ENCODE measurements at places on chromosomes 7 and 10.

DNA sequence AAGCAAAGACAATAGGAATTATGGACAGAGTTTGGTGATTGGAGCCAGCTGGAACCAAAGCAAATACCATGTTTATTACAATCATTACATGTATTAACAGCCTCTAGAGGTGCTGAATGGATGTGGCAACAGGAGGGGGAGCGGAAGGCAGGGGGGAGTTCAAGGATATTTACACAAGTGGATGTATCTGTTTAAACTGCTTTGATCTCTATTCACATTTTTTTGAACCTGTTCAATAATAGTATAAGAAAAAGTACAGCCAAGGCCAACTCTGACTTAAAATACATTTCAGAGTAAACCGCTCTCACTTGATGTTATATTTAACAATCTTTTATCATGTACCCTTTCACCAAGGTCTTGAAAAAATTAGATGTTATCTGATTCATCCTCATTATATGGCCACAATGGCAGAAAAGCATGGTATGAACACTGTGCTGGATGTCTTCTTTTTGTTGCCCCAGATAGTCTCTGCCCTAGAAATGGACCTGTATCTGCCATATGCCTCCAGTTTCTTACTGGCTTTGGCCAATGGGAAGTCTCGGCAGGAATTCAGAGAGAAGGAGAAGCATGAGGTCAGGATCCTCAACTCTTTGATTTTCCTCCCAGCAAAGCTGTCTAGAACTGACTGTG, 88.2 kb upstream of the FAM133B start:
- no peak overlapping the region for H3K4me3 ChIP-seq
- H3K27me3 ChIP-seq, result no peaks in the 10 kb centered on the region
- DNase-seq, result no peak
- H3K36me3 ChIP-seq, result no peaks in the 10 kb centered on the region
- no peak overlapping the region for H3K27ac ChIP-seq

DNA sequence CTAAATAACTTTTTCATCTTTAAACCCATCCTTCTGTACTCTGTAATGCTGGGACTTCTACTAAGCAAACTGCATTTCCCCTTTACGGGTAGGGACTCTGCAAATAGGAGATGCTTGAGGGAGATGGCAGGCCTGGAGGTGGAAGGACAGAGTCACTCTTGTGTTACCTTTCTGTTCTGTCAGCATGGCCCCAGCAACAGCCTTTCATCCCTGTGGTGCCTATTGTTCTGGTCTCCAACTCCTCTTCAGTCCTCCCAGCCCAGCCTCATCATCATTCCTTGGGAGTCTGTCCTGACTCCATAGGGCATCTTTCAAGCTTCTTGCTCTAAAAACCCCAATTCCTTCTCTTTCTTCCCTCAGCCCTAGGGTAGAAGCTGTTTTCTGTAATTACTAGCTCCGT, 230.0 kb downstream of the SNX13 start:
- no peaks in the 10 kb centered on the region for H3K27me3 ChIP-seq
- no peak overlapping the region for H3K27ac ChIP-seq
- no peaks in the 10 kb centered on the region for H3K4me1 ChIP-seq
- no peak overlapping the region for H3K4me3 ChIP-seq
- H3K36me3 ChIP-seq, result no peaks in the 10 kb centered on the region

- H3K27ac ChIP-seq, result no peak overlapping the region
- H3K4me3 ChIP-seq, result no peak overlapping the region
- H3K4me1 ChIP-seq, result peaks cover 34% of the 10 kb centered on the region
- no peaks in the 10 kb centered on the region for H3K27me3 ChIP-seq
- H3K36me3 ChIP-seq, result no peaks in the 10 kb centered on the region
Observed at GRCh38 chr7:16982640-16983350, 101.0 kb upstream of the AGR3 start.

DNA sequence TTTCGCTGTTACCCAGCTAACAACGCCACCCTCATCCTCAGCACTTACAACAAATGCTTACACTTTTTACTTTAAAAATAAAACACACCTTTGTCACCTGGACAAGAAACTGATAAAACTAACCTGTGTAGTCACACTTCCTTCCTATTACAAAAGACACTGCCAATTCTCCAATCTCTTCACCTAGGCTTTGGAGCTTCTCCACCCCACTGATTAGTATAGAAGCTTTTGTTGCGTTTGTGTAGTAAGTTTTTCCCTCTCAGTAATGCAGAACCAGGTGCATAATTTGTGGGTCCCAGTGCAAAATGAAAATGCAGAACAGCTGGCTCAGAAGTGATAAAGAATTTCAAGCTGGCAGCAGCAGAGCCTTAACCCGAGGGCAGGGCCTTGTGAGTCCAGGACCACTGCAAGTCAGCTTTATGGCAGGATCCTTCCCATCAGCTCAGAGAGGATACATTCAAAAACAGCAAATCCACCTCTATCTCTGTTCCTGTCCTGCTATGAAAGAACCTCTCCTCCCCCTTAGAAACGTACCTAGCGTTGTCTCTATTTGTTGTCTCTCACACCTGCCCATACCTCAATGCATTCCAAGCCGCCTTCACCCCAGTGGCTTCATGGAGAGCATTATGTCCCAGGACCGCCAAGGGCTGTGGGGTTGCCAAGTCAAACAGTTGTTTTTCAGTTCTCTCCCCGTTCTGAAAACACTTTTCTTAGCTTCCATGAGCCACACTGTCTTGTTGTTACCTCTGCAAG, 40.3 kb upstream of the EGFR start:
- no peaks in the 10 kb centered on the region for H3K27me3 ChIP-seq
- DNase-seq, result no peak
- H3K4me1 ChIP-seq, result no peaks in the 10 kb centered on the region
- no peaks in the 10 kb centered on the region for H3K36me3 ChIP-seq

DNA sequence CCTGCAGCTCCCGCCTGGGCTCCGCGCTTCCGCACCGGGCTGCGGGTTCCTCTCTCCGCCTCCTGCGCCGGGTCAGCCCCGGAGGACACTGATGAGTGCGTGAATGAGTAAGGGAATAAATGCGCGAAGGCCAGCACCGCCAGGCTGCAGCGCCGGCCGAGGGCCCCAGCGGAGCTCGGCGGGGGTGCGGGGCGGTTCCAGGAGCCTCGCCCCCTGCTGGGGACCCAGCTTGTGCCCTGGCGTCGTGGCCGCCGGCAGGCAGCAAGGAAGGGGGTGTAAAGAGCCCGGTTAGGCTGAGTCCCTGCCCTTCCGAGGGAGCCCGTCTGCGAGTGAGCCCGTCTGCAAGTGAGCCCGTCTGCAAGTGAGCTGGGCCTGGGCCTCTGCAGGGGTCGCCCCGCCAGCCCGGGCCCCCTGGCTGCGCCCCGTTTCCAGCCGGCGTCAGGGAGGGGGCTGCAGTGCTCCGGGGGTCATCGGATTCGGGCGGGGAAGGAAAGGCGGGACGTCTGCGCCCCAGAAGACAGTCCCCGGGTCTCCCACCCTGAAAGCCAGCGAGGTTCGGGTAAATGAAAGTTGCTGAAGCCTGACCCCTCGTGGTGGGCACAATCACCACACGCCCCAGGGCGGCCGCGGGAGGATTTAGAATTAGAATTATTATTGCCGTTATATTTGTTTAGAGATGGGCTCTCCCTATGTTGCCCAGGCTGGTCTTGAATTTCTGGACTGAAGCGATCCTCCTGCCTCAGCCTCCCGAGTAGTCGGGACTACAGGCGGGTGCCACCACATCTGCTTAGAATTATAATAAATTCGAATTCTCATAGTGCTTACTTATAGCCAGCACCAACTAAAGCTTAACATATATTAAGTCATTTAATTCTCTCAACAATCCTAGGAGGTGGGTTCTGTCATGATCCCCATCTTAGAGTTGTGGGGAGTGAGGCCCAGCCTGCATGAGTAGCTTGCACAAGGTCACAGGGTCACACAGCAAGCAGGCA, 8.6 kb upstream of the CRYGN start:
- H3K4me3 ChIP-seq, result peak overlapping the region; percentile 52
- DNase-seq, result no peak
- H3K27me3 ChIP-seq, result no peaks in the 10 kb centered on the region

DNA sequence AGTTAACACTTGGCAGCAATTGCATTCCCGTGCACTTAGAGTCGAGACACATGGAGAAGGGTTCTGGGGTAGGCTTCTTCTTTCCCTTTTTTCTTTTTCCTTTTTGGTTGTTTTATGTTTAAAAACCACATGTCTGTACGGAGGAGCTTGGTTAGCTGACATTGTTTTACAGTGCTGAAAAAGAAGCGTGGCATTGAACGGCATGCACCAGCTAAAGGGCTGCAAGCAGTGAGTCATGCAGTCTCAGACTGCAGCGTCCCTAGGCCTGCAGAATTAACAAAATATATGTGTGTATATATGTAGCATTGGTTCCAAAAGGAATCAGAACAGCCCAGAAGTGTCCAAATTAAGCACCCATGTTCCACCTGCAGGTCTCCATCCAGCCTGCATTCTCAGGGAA, 211.0 kb downstream of the TCF7L2 start:
- H3K4me1 ChIP-seq, result no peaks in the 10 kb centered on the region
- H3K36me3 ChIP-seq, result peaks cover 30% of the 10 kb centered on the region
- no peak overlapping the region for H3K4me3 ChIP-seq
- H3K27me3 ChIP-seq, result no peaks in the 10 kb centered on the region

DNA sequence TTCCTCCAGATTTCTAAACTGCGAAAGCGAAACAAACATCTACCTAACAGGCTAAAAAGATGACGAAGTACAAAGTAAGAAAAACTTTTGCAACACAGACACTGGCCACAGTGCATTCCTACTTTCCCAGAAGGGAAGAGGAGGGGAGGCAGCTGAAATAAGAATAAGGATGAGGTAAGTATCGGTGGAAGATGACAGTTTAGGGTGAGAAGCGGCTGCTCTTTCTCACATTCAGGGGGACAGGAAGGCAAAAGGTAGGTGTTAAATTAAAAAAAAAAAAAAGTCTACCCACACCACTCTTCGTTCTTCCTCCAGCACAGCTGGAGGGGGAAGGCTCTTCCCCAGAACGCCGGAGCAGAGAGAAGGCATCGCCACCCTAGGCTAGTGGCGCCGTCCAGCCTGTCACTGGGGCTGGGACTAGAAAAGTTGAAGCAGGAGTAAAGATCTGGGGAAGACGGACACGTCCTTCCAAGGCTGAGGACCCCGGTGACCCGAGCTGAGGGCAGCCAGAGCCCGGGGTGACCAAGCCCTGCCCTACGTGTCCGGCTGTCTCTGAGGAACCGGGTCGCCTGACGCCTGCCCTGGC, 846 bp downstream of the DNAJC1 start:
- DNase-seq, result no peak
- no peaks in the 10 kb centered on the region for H3K27me3 ChIP-seq
- no peaks in the 10 kb centered on the region for H3K36me3 ChIP-seq
- peak overlapping the region; percentile 85 for H3K4me3 ChIP-seq
- peak overlapping the region; percentile 93 for H3K27ac ChIP-seq
- peaks cover 23% of the 10 kb centered on the region for H3K4me1 ChIP-seq

- H3K4me1 ChIP-seq, result peaks cover 25% of the 10 kb centered on the region
- no peak for DNase-seq
- H3K36me3 ChIP-seq, result no peaks in the 10 kb centered on the region
- H3K27ac ChIP-seq, result peak overlapping the region; percentile 82
- H3K27me3 ChIP-seq, result no peaks in the 10 kb centered on the region
Observed at GRCh38 chr10:116740971-116741370, 1.4 kb downstream of the HSPA12A start.

DNA sequence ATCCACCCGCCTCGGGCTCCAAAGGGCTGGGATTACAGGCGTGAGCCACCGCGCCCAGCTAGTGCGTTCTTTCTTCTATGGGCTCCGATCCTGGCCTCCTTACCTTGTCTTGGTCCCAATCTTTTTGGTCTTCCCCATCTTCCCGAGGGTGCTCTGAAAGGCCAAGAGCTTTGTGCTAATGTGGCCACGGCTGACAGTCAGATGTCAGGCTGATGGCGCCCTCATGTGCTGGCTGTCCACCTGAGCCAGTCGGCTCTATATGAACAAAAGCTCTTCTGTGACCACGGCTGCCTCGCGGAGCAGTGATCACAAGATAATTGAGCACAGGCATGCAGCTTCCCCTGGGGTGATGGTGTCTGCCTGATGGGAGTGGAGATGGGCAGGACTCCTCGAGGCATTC, 11.0 kb upstream of the AHCYL2 start:
- no peak overlapping the region for H3K27ac ChIP-seq
- H3K4me3 ChIP-seq, result no peak overlapping the region
- DNase-seq, result no peak
- H3K36me3 ChIP-seq, result peaks cover 19% of the 10 kb centered on the region
- no peaks in the 10 kb centered on the region for H3K4me1 ChIP-seq

- H3K27me3 ChIP-seq, result no peaks in the 10 kb centered on the region
- no peaks in the 10 kb centered on the region for H3K4me1 ChIP-seq
- no peak overlapping the region for H3K27ac ChIP-seq
- no peak overlapping the region for H3K4me3 ChIP-seq
- no peaks in the 10 kb centered on the region for H3K36me3 ChIP-seq
Observed at GRCh38 chr7:153838591-153838990, 213.6 kb upstream of the DPP6 start.

GRCh38 chr10:72099600-72099921, 11.2 kb upstream of the SPOCK2 start:
- no peak overlapping the region for H3K27ac ChIP-seq
- H3K27me3 ChIP-seq, result no peaks in the 10 kb centered on the region
- H3K4me3 ChIP-seq, result no peak overlapping the region
- no peaks in the 10 kb centered on the region for H3K4me1 ChIP-seq

DNA sequence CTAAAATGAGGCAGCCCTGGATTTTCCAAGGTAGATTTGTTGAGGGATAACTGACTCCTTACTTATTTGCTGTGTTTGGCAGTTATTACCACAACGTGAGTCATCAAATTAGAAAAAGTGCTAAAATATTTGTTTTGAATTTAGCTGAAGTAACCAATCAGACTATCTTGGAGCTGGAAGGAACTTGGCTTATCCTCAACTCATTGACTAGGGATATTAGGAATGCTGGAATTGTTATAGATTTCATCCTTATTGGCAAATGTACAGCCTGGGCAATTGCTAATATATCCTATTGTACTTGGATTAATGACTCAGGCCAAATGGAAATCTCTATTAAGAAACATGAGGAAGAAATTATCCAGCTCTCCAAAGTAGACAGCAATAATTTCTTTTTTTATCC, 1189.0 kb upstream of the LRRN3 start:
- H3K4me1 ChIP-seq, result no peaks in the 10 kb centered on the region
- no peak overlapping the region for H3K27ac ChIP-seq
- no peaks in the 10 kb centered on the region for H3K36me3 ChIP-seq

DNA sequence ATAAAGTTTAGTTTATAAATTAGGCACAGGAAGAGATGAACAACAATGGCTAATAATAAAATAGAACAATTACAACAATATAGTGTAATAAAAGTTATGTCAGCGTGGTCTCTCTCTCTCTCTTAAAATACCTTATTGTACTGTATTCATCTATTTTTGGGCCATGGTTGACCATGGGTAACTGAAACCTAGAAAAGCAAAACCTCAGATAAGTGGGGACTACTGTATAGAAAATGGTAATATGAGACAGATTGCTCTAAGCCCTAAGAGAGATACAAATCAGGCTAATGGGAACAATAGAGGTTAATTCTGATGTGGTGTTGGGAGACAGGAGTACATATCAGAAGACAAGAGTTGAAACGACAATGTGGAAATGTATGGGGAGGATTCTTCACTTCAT, 86.2 kb downstream of the ZNF365 start:
- H3K27me3 ChIP-seq, result no peaks in the 10 kb centered on the region
- H3K4me3 ChIP-seq, result no peak overlapping the region
- no peaks in the 10 kb centered on the region for H3K4me1 ChIP-seq
- H3K36me3 ChIP-seq, result no peaks in the 10 kb centered on the region
- peak overlapping the region; percentile 5 for H3K27ac ChIP-seq

- no peaks in the 10 kb centered on the region for H3K27me3 ChIP-seq
- no peaks in the 10 kb centered on the region for H3K36me3 ChIP-seq
- DNase-seq, result no peak
- no peak overlapping the region for H3K27ac ChIP-seq
- H3K4me1 ChIP-seq, result peaks cover 13% of the 10 kb centered on the region
- no peak overlapping the region for H3K4me3 ChIP-seq
Observed at GRCh38 chr7:127256041-127256725, 3.4 kb upstream of the GRM8 start.

Data from vagina (tissue), 2 donors.